GOT3 (cell line): ENCODE measurements at places on chromosomes 1 and 21.

DNA sequence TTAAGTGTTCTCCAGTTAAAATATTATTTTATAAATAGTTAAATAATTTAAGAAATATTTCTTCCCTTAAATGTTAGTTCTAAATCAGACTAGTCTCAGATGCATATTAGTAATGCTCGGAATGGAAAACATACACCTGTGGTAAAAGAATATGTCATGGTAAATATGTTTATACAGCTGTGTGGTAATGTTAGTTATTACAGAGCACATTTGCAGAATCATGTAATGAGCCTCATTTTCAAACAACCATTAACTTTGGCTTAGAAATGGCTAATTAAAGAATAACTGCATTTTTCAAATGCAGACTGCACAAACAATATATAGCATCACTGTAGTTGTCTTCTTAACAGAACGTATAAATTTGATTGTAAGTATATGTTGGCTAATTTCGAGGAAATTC, 90.3 kb downstream of the DISP1 start:
- no peak for DNase-seq

DNA sequence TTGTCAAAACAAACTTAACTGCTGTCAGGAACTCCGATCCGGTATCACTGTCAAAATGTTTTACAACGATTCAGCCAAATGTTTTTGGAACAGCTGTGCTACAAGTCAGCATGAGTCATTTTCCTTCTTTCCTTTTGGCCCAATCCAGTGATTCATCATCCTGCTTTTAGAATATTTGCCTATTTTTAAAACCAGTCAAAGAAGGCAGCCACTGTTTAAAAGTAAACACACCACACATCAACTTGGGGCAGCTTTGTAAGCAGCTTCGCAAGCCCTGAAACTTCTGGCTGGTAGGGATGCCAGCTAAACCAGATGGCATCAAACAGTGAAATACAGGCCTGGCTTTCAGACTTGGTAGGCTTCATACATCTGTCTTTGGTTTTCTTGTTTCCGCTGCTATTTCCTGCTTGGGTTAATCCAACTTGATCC, 14.9 kb downstream of the MAP3K7CL start:
- DNase-seq: peak; percentile 26

GRCh38 chr1:7378346-7379130, 392.6 kb upstream of the VAMP3 start:
- no peak for DNase-seq

GRCh38 chr1:159933347-159933746, 8.0 kb upstream of the TAGLN2 start:
- DNase-seq: no peak

GRCh38 chr1:75394386-75395139, 216.4 kb downstream of the SLC44A5 start:
- DNase-seq: no peak

DNA sequence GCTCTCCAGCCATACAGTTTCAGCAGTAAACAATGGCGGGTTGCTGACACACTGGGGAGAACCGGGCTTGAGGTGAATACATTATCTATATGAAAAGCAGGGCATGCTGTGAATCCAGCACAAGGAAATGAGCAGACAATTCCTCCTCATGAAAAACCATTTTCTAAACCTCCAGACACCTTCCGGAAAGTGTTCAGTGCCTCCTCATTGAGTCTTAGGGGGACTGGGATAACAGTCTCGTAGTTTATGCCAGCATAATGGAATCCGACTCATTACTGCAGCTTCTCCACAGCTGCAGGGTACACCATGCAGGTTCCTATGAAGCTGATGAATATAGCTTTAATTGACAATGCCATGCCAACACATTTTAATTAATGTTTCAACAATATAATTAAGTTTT, 284.1 kb downstream of the BACH1 start:
- no peak for DNase-seq

- DNase-seq: no peak
Observed at GRCh38 chr1:21301794-21302440, 11.7 kb upstream of the ECE1 start.

- no peak for DNase-seq
Observed at GRCh38 chr1:180939073-180939710, 26.5 kb downstream of the KIAA1614 start.

GRCh38 chr1:230286890-230287269, 139.3 kb downstream of the PGBD5 start:
- DNase-seq: no peak

DNA sequence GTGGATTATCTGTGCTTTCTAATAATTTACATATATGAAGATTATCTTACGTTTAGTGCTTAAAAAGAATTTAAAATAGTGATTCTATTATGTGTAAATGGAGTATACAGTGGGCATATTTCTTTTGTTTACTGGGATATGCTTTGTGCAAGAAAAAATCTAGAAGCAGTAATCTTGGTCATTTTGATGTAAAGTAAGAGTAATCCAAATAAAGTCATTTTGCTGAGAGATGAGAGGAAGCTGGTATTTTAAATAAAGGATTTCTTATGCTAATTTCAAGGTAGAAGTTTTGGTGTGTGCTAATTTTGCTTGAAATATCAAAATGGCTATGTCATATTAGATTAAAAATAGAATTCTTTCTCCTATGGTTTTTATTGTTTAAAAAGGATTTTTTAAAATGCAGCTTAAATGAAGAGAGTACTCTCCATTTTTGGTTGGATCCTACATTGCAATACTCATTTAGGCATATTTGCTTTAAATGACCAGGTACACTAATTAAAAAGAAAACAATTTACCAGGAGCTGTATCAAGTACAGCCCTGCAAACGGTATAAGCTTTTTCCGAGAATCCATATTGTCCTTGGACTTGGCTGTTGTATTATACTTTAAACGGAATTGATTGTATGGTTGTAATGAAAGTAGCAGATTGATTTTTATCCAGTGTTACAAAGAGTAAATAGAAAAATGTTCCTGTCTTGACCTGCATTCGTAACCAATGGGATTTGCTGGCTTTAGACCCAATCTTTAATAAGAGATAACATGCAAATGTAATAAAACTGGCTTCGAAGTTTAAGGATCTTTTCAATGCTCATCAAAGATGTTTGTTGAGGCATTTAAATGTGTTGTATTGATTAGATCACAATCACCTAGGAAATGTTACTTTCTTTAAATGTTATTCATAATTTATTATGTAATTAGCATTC, 574.7 kb downstream of the USP25 start:
- no peak for DNase-seq

GRCh38 chr1:206800411-206800810, 28.1 kb upstream of the IL10 start:
- DNase-seq: no peak

DNA sequence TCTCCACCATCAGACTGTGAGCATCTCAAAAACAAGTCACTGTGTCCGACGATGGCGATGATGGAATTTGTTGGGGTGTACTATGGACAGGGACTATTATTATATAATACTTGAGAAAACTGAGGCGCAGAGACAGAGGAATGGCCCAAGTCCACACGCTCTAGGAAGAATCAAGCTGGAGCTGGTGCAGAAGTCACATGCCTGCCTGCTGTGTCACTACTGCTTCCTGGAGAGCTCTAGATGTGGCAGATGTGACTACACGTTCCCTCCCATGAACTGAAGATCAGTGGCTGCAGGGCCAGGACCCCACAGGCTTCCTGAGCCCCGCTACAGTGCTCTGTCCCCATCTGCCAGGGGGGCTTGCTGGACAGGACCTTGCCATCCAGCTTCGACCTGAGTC, 56.9 kb downstream of the TRABD2B start:
- DNase-seq: no peak

DNA sequence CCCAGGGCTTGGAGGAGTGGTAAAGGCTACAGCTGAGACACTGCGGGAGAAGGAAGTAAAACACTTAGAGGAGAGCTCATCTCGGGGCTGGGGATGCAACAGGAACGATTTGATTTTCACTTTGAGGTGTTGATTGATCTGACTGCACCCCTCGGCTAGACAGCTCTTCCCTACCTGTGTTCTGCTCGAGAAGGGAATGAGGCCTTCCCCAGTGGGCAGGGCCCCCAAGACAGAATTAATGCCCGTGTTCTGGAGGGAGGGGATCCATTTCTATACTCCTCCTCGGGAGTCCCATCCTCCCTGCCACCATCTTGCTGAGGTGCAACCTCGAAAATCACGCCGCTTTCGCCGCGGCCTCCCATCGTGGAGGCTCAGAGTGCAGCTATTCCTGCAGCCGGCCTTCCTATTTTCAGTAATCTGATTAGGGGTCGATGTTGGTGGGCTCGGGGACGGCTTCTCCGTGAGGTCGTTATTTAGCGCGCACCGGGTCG, 2.4 kb downstream of the ATP2B4 start:
- no peak for DNase-seq

DNA sequence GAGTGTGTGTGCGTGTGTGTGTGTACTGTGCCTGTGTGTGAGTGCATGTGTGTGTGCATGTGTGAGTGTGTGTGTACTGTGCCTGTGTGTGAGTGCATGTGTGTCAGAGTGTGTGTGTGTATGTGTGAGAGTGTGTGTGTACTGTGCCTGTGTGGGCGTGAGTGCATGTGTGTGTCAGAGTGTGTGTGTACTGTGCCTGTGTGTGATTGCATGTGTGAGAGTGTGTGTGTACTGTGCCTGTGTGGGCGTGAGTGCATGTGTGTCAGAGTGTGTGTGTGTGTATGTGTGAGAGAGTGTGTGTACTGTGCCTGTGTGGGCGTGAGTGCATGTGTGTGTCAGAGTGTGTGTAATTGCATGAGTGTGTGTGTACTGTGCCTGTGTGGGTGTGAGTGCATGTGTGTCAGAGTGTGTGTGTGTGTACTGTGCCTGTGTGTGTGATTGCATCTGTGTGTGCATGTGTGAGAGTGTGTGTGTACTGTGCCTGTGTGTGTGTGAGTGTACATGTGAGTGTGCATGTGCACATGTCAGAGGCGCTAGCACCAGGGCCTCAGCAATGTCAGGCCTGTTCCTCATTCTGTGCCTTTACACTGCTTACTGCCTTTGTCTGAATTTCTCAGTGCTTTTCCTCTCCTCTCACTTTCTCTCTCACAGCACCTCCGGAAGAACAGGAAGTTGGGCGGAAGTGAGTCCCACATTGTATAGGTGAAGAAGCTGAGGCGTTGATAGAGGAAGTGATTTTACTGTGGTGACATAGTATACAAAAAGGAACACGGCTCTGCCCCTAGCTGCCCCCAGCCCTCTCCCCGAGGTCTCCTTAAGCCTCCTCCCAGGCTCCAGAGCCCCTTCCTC, 4.9 kb downstream of the SLC5A9 start:
- no peak for DNase-seq

- DNase-seq: no peak
Observed at GRCh38 chr1:154236855-154237254, 16.1 kb downstream of the UBAP2L start.

- no peak for DNase-seq
Observed at GRCh38 chr1:151984313-151984956, 9.2 kb downstream of the S100A10 start.

DNA sequence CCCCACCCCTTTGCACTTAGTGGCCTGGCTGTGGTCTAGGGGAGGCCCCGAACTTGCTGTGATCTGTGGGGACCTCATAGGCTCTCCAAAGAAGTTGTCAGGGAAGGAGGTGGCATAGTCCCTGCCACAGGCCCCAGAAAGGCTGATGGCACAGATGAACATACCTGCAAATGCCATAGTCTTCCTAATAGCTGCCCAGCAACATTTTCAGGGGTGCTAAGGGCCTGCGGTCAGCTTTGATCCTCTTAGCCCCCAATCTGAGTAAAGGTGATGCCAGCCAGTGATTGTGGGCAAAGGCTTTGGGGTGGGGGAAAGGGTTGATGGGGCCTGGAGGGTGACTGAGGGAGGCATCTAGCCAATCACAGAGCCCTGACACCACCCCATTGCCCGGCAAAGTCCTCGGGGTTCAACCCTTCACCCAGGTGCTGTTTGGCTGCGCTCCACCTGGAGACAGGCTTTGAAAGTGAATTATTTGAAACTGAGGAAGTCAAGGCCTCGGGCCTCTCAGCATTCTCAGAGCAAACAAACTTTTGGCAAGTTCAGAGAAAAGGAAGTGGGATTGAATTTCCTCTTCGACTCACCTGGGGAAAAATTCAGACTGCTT, 35.8 kb downstream of the PAX7 start:
- no peak for DNase-seq

GRCh38 chr1:68332041-68332440, 99.7 kb upstream of the WLS start:
- DNase-seq: no peak

GRCh38 chr1:161311595-161312181, 1.9 kb upstream of the MPZ start:
- DNase-seq: no peak

DNA sequence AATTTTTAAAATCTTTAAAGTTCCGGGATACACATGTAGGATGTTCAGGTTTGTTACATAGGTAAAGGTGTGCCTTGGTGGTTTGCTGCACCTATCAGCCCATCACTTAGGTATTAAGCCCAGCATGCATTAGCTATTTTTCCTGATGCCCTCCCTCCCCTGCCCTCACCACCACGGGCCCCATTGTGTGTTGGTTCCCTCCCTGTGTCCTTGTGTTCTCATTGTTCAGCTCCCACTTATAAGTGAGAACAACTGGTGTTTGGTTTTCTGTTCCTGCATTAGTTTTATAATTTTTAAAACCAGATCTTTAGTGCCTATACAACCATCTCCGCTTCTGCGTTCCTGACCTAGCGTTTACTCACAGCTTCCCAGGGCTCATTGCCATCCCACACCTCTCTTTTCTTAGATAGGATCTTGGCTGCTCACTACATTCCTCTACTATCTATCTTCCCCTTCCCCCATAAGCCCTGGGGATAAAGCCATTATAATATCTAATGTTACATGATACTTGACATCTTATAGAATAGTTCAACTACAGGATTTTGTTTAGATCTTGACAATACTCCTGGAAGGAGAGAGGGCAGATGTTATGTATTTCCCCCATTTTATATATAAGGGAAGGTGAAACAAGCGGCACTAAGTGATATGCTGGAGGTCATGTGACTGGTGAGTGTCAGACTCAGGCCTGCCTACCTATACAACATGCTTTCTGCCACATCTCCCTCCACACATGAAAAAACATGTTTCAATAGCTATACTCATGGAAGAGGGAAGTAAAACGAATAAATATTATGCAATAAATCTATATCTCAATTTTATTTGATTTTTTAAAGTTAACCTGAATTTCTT, 52.3 kb upstream of the DNAJC6 start:
- DNase-seq: no peak

DNA sequence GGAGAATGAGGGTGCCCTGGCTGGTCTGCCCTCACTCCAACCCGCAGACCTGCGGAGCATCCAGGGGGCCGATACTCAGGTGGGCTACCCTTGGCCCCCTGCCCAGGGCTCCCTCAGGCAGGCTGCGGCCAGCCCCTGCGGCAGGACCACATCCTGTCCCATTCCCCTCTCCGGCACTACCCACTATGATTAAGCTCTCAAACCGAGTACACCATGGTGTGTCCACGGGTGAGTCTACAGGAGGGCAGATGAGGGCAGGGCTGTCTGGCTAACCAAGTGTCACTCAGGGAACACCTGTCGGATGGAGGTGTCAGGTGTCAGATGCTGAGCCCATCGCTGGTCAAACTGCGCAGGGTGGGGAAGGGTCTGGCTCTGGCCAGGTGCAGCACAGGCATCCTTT, 47.2 kb downstream of the SLC66A1 start:
- no peak for DNase-seq
